Activated CD8-positive, alpha-beta memory T cell treated with anti-CD3 and anti-CD28 coated beads for 1 hour (primary cell): ENCODE measurements at places on chromosomes 12 and 14.

DNA sequence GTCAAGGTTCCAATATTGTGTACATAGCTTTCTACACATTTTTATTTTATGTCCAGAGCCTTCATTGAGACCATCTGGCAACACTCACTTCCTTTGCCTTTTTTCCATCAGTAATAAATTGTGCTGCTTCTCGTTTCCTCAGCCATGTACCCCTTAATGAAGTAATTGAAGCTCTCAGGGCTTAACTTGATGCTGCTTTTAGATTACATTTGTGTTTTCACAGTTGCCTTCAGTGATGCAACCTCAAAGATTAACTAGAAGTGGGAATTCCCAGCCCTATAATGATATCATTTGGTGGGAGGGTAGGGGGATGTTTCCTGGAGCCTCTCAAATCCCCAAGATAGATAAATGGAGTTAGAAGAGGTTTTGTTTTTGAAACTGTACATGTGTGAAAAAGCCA is 80.2 kb upstream of the KRR1 start:
- no peak for DNase-seq

- DNase-seq = no peak
Observed at GRCh38 chr14:59362513-59362912, 102.7 kb downstream of the GPR135 start.

GRCh38 chr12:109670731-109671130 is 42.9 kb upstream of the FAM222A start:
- no peak for DNase-seq

DNA sequence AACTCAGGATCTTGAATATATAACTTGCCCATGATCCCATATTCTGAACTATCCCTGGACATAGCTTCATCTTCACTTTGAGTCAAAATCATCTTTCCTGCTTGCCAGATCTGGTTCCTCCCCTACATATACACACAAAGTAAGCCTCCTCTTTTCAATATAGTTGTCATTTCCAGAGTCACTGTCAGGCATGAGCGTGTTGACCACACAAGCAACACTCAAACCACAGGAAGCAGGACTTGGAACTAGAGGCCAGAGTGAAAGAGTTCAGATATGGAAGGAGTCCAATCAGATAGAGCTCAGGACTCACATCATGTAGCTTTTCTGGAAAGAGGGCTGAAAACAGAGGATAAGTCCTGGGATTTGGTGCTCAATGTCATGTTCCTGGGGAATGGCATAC is 1140.6 kb downstream of the BCL11B start:
- DNase-seq = no peak

DNA sequence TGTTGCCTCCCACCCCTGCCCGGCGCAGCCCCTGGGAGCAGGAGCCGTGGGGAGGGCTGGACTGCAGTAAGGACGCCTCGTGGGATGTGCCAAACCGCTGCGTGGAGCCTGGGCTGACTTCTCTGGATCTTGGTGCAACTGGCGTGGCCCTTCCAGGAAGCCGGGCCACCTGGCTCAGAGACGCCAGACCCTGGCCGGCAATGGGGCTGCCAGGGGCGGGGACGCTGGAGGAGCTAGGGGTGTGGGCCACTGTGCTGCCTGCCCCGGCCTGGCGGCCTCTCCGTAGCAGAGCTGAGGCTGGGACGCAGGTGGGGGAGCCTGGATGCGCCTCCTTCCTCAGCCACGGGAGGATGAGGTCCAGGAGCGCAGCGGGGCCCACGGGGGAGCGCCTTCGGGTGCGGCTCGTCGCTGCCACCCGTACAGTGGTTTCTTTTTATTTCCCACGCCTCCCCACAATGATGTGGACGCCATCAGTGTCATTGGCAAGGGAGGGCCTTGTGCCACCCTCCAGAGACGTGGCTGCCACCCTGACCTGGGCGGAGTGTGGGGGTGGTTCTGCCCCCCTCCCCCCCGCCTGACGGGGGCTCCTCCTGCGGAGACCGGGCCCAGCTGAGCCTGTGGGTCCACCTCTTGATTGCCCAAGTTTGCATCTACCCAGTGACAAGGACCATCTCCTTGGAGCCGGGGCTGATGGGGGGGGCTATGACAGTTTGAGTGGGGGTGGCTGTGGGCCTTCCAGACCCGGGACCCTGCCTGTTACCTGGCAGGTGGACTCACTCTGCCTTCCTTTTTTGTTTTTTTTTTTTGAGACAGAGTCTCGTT is 11.3 kb downstream of the DDX51 start:
- no peak for DNase-seq

GRCh38 chr14:63616015-63616414 is 25.7 kb downstream of the WDR89 start:
- DNase-seq = no peak

DNA sequence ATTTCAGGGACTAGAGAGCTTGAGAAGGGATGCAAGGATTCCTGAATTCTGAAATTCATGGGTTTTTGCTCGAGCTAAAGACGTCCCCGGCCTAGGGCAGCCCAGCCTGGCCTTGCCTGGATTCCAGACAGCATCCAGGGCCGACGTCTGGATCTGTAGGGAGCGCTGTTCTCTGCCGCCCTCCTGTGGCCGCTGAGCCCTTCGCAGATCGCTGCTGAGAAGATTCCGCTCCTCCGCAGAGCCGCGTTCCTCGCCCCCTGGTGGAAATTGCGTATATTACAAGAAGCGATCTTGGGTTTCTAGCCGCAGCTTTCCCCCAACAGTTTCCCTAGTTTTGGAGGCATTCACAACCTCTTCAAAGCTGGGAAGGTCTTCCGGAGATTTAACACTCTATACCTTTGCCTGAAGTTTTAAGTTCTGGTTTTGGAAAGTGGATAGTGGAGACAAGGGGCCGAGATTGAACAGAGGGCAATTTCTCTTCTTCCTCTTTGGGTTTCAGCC is 5.1 kb downstream of the CISTR start:
- DNase-seq = peak; percentile 69

GRCh38 chr14:32075672-32076277 is 1.3 kb upstream of the ARHGAP5 start:
- peak; percentile 18 for DNase-seq

DNA sequence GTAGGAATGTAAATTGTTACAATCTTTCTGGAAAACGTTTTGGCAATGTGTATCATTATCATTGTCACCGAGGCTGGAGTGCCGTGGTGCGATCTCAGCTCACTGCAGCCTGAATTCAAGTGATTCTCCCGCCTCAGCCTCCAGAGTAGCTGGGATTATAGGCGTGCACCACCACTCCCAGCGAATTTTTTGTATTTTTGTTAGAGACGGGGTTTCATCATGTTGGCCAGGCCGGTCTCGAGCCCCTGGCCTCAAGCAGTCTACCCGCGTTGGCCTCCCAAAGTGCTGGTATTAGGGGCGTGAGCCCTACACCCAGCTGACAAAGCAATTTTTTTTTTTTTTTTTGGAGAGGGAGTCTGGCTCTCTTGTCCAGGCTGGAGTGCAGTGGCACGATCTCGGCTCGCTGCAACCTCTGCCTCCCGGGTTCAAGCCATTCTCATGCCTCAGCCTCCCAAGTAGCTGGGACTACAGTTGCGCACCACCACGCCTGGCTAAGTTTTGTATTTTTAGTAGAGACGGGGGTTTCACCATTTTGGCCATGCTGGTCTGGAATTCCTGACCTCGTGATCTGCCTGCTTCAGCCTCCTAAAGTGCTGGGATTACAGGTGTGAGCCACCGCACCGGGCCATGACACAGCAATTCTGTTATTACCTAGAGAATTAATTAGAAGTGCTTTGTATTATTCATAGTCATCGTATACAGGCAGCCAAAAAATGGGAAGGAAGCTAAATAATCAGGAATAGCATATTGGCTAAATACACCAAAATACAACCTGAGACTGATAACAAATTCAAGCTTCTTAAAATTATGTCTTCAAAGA is 1.2 kb downstream of the ACTR6 start:
- no peak for DNase-seq

DNA sequence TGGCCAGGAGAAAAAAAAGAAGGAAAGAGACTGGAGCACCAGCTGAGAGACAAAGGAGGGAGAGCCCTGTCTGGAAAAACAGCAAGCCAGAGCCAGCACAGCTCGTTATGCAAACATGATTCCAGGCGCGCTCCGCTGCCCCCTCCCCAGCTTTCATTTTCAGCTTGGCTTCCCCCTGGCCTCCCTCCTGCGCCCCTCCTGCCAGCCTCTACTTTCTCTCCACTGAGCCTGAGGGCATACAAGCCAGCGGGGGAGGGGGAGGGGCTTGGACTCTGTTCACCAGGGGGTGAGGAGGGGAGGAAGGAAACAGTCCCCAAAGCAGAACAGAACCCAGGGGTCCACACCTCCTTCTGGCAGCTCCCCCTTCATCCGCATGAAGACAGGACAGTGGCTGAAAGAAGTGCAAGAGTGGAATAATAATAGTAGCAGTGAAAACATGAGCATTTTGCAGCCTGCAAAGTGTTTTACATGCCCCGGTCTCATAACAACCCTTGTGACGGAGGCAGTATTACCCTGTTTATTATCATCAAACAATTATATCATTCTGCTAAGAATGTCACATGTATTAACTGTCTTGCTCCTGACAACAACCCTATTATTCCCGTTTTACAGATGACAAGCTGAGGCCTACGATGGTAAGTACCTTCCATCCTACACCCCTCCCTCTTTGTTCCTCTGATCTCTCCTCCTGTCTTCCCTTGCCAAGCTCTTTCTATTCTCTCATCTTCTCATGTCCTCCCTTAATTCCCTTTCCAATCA is 24.2 kb downstream of the SMUG1 start:
- DNase-seq = no peak

DNA sequence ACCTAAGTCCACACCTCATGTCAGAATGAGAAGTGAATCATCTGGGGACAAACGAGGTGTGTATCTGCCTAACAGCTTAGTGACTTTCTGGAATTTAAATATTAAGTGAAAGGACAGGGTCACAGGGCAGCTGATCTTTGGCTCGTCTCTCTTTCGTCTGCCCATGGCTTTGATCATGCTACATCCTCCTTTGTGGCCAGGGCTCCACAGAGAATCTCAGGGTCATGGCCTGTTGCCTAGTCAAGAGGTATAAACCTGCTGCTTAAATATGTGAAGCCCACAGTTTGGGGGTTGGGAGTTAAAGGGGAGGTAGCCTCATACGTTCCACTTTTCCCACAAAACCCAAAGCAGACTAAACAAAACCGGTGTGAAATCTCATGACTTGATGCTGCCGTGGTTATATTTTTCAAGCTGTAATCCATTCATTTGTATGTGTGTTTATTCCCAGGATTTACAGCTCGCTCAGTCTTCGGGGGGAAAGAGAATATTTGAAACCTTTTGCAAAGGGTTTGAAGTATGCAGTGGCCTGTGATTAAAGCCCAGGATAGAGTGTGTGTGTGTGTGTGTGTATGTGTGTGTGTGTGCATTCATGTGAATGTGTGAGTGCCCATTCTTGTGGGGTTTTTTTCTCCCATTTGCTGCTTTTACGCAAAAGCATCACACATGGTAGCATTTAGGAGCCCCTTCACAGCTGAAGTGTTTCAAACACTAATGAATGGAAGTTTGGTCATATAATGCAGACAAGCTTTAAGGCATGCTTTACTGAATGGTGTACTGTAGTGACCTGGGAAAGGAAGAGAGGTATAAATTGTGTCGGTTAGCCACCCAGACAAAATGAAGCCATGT is 137.1 kb downstream of the HMGA2 start:
- DNase-seq = no peak

- no peak for DNase-seq
Observed at GRCh38 chr12:74918291-74918690, 291.3 kb downstream of the KCNC2 start.

DNA sequence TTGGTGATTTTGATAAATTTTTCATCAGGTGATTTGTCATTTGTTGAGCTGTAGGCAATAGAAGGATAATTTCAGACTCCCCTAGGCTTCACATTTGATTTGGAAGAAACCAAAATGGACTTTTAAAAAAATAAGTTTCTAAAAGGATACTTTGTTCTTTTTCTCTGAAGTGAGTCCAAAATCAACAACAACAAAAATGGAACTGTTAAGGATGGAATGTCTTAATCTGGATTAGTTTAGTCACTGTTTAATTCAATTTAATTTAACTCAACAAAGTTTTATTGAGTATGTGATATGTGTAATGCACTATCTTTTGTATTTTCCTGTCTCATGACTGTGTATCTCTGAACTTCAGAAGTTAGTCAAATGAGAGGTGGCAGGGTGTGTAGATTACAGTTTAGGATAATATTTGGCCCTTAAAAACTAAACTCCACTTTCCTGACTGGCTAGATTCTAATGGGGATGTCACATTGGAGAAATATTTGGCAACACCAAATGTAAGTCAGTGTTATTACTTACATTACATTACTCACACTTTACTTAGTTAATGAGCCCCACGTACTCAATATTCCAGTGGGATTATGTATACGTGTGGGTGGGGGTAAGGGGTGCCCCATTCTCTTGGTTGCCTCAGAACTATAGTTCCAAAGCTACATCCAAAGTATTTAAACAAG is 209.7 kb downstream of the BCAT1 start:
- no peak for DNase-seq

GRCh38 chr12:51004504-51004903 is 21.7 kb downstream of the SLC11A2 start:
- no peak for DNase-seq

DNA sequence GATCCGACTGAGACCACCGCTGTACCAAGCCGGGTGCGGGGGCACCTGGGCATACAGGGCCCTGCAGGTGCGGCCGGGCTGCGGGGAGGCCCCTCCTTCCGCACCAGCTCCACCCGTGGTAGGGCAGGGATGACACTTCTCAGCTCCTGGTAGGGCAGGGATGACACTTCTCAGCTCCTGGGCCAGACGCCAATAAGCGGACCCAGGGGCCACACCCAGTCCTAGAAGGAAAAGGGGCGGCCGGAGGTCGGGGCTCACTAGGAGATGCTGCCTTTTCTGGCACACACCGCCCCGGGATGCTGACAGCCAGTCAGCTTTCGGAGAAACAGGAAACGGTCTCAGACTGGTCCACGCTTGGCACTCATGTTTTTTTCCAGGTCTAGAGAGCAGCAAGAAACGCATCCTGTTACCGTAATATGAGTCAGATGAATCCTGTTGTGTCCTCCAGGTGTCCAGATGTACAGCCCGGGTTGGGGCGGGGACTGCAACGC is 34.8 kb downstream of the NFKBIA start:
- DNase-seq = no peak

- DNase-seq = no peak
Observed at GRCh38 chr14:99530407-99531155, 49.4 kb downstream of the CCNK start.

DNA sequence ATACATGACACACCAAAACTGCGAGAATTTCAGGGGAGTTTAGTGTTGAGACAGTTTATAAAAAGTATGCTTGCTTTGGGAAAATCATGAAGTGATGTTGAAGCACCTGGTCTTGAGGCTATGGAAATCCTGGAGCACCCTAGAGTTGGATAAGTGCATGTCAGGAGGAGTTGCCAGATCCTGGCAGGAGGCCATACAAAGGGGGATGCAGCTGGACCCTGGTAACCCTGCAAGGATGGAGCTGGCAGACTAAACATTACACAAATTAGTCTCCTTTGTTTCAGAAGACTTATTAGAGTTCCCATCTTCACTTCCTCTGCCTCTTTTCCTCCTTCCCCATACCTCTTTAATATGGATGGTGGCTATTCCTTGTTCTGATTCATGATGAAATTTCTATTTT is 907.0 kb downstream of the BCL11B start:
- DNase-seq = no peak
